ENCODE measurements at places on chromosomes 4 and X. TPM values are rescaled to one million over a fixed set of nuclear protein-coding genes. Genes with fewer than 3 reads are reported as not detected.

DNA sequence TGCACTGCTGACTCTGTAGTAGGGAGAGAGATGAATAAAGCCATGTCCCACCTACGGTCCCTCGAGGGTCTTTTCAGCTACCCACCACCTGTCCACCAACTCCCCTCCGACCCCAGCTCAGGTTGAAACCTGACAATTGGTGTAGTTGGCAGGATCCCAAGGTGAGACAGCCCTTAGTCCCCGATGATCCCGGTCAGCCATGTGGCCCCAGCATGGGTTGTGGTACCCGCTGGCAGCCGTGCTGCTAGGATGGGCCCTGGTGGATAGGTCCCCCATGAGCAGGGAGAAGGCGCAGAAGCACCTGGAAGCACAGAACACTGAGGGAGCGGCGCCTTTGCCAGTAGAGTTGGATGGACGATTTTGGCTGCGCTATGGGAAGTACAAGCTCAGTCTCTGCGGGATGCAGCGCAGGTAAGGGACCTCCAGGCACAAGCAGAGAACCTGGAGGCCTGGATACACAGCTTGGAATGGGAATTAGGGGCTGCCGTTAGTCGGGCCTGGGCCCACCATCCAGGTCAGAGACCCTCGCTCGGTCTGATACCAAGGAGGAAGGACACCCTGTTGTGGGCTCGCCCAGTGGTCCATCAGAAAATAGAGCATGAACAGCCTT lies 694.6 kb upstream of the AGA start:
- peak; percentile 75 for DNase-seq

- no peak for DNase-seq
Measured at GRCh38 chrX:71492231-71493065, 40.5 kb upstream of the OGT start.

DNA sequence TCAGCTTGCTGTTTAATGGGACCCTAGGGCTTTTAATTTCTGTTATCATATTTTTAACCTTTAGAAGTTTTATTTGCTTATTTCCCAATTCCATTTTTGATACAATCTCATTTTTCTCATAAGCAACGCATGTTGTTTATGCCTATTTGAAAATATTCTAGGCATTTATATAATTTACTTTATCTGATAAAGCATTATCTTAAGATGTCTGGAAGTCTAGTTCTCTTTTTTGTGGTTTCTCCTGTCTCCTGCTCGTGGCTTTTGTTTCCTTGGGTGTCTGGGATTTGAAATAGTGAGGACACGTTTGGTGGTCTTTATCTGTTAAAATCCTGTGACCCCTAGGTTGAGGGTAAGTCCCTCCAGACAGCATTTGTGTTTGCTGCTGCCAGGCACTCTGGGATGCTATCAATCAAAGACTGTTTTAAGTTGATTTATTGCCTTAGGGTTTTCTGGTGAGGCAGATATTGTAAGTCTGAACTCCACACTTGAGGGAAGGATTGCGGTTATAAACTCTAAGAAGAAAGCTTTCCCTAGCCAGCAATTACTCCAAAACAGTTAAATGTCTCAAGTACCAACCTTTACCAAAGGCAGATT lies 208.0 kb downstream of the PRDM5 start:
- no peak for DNase-seq

GRCh38 chr4:123278755-123279154 lies 117.8 kb upstream of the SPRY1 start:
- DNase-seq, result no peak

DNA sequence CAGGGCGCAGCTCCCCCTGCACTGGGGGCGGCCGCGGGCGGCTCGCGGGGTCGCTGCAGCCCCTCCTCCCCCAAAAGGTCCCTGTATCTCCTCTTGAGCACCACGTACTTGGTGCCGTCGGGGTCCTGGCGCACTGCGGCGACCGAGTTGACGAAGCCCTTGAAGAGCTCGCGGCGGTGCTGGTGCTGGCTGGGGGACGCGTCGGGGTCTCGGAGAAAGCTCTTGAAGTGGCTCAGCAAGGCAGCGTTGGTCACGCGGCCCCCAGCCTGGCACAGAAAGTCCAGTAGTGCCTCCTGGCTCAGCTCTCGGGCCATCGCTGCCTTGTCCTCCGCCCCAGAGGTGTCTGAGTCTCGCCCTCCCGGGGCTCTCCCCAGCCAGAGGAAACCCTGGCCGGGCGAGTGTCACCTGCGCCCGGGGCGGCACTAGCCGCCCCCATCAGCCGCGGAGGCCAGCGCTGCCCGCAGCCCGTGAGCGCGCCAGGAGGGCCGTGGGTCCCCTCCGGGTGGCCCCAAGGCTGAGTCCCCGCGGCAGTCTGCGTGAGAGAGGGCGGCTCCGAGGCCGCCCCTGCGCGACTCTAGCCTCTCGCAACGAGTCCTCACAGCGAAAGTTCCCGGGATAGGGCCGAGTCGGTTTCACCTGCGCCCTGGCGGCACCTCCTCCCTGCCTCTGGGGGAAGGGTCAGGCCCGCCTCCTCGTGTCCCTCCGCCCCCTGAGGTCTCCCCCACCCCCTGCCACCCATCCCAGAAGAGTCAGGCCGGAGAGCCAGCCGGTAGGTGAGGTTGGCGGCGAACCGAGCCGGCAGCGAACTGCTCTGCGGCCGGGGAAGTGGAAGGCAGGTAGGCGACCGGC lies at the start of gene SOWAHB:
TSS of gene SOWAHB (minus strand) at position 609 of the 849 bp plus-strand sequence. CDS start at position 314, 295 bp downstream.
- no peak for DNase-seq

- no peak for DNase-seq
Measured at GRCh38 chr4:122830426-122831095, 3.9 kb downstream of the FGF2 start.

DNA sequence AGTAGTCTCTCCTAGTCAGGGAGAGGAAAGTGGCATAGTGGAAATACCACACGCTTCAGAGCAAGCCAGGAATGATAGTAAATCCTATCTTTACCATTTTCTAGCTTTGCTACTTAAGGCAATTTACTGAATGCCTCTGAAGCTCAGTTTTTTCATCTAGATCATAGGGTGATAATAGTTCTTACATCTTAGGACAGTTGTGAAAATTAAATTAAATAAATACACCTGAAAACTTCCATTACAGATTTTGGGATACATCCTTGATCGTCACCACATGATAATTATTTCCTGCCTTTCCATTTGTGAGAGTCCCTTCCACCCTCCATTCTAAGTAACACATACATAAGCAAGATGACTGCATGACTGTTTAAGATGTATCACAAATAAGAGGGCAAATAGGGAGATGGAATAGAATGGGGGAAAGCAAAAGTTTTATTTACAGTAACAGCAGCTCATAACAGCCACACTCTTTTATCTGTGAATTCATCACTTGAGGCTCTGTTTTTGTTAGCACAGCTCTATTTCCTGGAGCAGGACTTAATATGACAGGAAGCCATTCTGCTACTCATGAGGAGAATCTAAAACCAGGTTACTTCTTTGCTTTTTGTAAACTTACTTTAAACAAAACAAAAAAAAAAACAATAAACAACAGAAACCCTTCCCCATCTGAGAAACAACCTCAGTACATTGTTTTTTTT lies 13.4 kb downstream of the P2RY10 start:
- DNase-seq, result no peak

DNA sequence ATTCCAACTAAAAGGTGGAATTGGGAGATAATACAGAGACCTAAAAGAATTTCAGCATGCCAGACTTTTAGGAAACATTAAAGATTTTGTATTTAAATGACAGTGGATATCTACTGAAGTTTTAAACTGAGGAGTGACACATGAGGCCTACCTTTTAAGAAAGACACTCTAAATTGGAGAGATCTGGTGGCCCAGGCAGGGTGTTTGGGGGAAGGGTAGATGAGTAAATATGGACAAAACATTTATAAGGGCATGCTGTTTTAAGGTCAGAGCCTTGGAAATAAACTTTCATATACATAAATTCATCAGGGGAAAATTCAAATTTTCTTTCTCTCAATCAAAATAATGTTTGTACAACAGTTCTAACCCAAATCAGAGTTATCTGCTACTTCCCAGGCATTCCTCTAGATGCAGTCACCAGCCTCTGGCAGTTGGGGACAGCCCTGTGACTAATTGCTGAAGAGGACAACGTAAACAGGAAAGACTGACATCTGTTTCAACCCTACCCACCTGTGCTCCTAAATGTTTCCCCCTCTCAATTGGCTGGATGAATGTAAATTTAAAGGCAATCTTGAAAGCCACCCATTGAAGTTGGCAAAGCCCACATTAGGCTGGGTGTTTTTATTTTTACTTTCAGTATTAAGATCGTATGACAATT lies 1646.9 kb upstream of the ADGRL3 start:
- no peak for DNase-seq

Gene IL2
- not detected for total RNA-seq

Gene GIMD1
- not detected for total RNA-seq

Gene SHISA3
- total RNA-seq, result 0.48 TPM
